ENCODE measurements at places on chromosomes 1 and 21. TPM values are rescaled to one million over a fixed set of nuclear protein-coding genes. Genes with fewer than 3 reads are reported as not detected.

DNA sequence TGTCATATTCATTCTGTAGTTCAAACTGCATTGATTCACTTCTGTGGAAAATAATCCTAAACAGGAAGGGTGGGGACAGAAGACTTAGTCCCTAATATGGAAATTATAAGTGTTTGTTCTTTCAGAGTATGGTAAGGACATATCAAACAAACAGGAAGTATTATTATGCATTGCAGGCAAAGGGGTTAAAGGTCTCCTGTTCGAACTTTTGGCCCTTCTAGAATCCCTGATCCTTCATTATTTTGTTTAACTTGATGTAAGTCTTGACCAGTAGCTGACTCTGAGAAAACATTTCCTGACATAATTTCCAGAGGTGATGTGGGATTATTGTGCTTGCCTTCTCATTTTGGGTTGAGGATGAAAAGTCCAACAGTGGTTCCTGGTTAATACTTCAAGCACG, 215.4 kb upstream of the ADGRL2 start:
- no peak for DNase-seq
- no peak overlapping the region for H3K27ac ChIP-seq
- no peaks in the 10 kb centered on the region for H3K4me1 ChIP-seq
- no peaks in the 10 kb centered on the region for H3K27me3 ChIP-seq
- H3K4me3 ChIP-seq: no peak overlapping the region

- no peak overlapping the region for H3K27ac ChIP-seq
- no peaks in the 10 kb centered on the region for H3K36me3 ChIP-seq
- no peak for DNase-seq
- no peak overlapping the region for H3K4me3 ChIP-seq
Measured at GRCh38 chr1:212500983-212501382, 68.3 kb downstream of the NENF start.

DNA sequence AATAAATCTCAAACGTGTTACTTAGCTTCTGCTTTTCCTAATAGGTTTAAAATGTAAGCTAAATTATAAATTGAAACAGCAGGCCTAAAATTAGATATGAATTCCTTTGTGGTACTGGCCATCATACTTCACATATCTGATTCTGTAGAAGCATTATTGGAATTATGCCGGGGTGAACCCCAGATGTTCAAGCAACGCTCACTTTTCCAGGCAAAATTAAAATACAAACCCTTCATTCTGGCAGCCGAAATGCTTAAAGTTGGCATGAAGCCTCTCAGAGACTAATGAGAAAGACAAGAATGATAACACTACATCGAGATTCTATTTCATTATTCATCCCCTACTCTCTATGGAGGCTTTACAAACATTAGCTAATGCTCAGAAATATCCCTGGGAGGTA, 1352.7 kb upstream of the ADGRL2 start:
- DNase-seq: no peak
- H3K36me3 ChIP-seq: no peaks in the 10 kb centered on the region
- no peaks in the 10 kb centered on the region for H3K4me1 ChIP-seq

GRCh38 chr1:32199043-32199716, 1.2 kb upstream of the CCDC28B start:
- peaks cover 22% of the 10 kb centered on the region for H3K4me1 ChIP-seq
- peaks cover 21% of the 10 kb centered on the region for H3K36me3 ChIP-seq
- H3K27me3 ChIP-seq: no peaks in the 10 kb centered on the region
- DNase-seq: no peak
- peak overlapping the region; percentile 77 for H3K27ac ChIP-seq

- H3K27ac ChIP-seq: no peak overlapping the region
- H3K4me1 ChIP-seq: peaks cover 4% of the 10 kb centered on the region
- H3K36me3 ChIP-seq: no peaks in the 10 kb centered on the region
- DNase-seq: no peak
Measured at GRCh38 chr1:182217071-182217470, 155.6 kb upstream of the ZNF648 start.

DNA sequence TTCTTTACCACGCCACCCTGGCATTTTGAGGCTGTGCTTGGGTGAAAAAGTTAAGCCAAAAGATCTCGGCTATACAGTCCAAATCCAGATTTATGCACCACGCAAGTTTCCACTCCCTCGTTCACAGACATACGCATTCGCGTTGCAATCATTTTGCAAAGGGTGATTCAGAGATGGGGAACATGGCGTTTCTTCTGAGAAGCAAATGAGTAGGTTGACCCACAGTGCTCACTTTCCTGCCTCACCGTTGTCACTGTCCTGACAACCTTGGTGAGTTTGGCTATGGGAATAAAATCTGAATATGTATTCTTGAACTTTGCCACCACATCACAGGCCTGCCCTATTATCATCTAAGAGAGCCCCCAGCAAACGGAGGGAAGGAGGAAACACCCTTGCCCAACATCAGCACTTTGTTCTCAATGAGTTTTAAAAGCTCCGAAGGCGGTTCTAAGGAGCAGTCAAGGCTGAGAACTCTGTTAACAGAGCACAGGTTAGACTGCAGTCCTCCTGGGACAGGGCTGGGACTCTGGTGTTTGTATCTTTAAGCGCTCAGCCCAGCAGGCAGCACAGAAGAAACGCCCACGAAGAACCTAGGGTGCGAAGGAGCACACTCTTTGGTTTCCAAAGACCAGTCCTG, 86.4 kb downstream of the RUNX1 start:
- no peak for DNase-seq
- no peak overlapping the region for H3K4me3 ChIP-seq
- H3K4me1 ChIP-seq: 0 out of 2 replicates have a peak, but pooled peaks cover 5% of the 10 kb centered on the region
- no peak overlapping the region for H3K27ac ChIP-seq

DNA sequence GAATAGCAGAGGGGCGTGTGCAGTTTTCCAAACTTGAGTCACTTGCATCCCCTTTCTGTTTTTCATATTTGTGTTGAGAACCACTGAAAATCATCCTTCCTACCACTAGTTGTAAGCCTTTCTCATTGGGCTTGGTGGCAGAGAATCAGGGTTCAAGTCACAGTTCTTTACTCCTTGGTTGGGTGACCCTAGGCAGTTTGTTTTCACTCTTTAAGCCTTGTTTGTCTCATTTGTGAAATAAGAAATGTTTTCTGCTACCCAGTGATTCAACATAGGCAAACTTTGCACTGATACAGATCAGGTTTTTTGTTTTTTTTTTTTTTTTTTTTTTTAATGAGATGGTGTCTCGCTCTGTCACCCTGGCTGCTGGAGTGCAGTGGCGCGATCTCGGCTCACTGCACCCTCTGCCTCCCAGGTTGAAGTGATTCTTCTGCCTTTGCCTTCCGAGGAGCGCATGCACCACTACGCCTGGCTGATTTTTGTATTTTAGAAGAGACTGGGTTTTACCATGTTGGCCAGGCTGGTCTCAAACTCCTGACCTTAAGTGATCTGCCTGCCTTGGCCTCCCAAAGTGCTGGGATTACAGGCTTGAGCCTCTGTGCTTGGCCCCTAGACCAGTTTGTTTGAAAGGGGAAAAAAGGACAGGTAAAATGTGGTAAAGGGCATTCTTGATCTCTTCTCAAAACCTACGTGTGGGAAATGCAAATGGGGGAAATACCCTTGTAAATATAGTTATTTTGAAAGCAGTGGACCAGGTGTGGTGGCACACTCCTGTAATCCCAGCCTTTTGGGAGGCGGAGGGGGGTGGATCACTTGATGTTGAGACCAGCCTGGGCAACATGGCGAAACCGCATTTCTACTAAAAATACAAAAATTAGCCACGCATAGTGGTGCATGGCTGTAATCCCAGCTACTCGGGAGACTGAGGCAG, 3.2 kb downstream of the CLIC4 start:
- H3K4me3 ChIP-seq: no peak overlapping the region
- peak overlapping the region; percentile 85 for H3K27ac ChIP-seq
- DNase-seq: no peak
- H3K4me1 ChIP-seq: peaks cover 35% of the 10 kb centered on the region
- H3K36me3 ChIP-seq: peaks cover 6% of the 10 kb centered on the region
- H3K27me3 ChIP-seq: no peaks in the 10 kb centered on the region

DNA sequence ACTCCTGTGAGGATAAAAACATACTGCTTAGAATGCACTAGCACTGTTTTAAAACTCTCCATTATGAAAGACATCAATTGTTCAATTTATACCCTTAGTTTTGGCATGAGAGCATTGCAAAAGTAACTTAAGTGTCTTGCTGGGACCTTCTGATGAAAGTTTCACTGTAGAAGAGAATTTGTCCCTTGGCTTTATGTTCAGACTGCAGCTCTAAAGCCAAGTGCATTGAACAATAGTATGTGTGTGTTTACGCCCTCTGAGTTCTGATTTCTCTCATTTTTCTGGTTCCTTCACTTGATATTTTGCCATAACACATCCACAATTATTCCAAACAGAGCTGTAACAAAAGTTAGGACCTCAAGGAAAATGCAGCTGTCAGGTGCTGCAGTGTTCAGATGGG, 474.6 kb downstream of the DISC1 start:
- no peaks in the 10 kb centered on the region for H3K36me3 ChIP-seq
- H3K4me3 ChIP-seq: no peak overlapping the region
- DNase-seq: no peak

DNA sequence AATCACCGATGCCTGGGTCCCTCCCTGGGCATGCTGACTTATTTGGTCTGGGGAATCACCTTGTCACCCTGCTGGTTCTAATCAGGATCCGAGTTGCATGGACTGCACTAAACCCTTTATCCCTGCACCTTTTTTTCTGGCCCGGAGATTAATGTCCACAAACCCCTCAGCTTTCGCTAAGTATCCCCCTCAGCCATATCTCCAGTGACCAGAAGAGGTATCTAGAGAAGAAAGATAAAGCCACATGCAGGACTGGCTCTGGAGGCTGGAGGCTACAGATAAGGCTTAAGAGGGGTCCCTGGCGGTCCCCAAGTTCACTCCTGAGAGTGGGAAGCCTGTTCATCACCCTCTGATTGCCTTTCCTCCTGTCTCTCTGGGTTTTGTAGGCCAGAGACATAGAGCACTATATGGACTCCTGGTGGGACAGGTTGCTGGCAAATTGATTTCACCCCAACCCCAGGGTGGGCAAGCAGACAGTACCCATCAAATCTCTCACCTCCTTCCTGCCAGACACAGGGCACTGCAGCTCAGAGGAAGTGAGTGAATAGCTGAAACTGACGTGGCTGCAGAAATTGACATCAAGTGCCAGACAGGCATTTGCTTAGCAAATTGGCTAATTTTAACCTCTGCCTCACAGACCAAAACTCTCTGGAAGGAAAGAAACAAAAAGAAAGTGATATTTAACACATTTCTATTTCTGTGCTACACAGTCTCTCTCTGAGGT, 38.8 kb downstream of the HMGB4 start:
- H3K27ac ChIP-seq: no peak overlapping the region
- no peak overlapping the region for H3K4me3 ChIP-seq
- no peaks in the 10 kb centered on the region for H3K4me1 ChIP-seq
- peak; percentile 26 for DNase-seq

DNA sequence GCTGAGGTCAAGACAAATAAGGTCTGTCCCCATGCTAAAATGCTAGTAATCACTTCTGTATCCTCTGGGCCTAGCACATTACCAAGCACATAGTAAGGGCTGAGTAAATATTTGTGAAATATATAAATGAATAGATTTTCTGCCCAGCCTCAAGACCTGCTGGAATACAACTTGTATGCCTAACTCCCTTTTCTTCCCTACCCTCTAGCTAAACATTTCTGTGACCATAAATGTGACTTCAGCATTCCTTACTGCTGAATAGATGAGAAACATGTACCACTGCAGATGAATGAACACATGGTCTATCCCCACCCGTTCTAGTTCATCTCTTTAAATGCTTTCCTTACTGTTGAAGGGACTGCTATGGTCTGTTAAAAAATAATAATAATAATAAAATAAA, 209.0 kb upstream of the HOOK1 start:
- H3K27ac ChIP-seq: no peak overlapping the region
- H3K4me3 ChIP-seq: no peak overlapping the region
- no peak for DNase-seq
- no peaks in the 10 kb centered on the region for H3K4me1 ChIP-seq
- no peaks in the 10 kb centered on the region for H3K36me3 ChIP-seq
- H3K27me3 ChIP-seq: no peaks in the 10 kb centered on the region

DNA sequence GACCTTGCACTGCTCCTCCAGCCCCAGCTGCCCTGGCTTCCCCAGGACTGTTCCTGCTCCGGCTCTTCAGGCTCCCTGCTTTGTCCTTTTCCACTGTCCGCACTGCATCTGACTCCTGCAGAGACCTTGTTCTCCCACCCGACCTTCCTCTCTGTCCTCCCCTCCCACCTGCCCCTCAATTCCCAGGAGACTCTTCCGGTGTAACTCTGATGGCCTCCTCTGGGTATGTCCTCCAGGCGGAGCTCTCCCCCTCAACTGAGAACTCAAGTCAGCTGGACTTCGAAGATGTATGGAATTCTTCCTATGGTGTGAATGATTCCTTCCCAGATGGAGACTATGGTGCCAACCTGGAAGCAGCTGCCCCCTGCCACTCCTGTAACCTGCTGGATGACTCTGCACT, 550 bp downstream of the ACKR1 start:
- H3K4me1 ChIP-seq: no peaks in the 10 kb centered on the region
- no peak overlapping the region for H3K27ac ChIP-seq
- H3K4me3 ChIP-seq: no peak overlapping the region
- H3K27me3 ChIP-seq: peaks cover 31% of the 10 kb centered on the region
- DNase-seq: no peak
- no peaks in the 10 kb centered on the region for H3K36me3 ChIP-seq

GRCh38 chr1:228036701-228037231, 30.0 kb downstream of the WNT3A start:
- no peaks in the 10 kb centered on the region for H3K27me3 ChIP-seq
- no peak for DNase-seq
- H3K27ac ChIP-seq: no peak overlapping the region
- no peaks in the 10 kb centered on the region for H3K4me1 ChIP-seq
- no peak overlapping the region for H3K4me3 ChIP-seq
- no peaks in the 10 kb centered on the region for H3K36me3 ChIP-seq

GRCh38 chr1:10973956-10974881, 38.2 kb upstream of the TARDBP start:
- H3K27me3 ChIP-seq: peaks cover 10% of the 10 kb centered on the region
- no peak for DNase-seq
- H3K4me1 ChIP-seq: peaks cover 10% of the 10 kb centered on the region
- no peak overlapping the region for H3K27ac ChIP-seq

- H3K27ac ChIP-seq: no peak overlapping the region
- H3K4me1 ChIP-seq: peaks cover 14% of the 10 kb centered on the region
- no peaks in the 10 kb centered on the region for H3K36me3 ChIP-seq
- no peaks in the 10 kb centered on the region for H3K27me3 ChIP-seq
- DNase-seq: no peak
Measured at GRCh38 chr1:89755591-89755990, 65.2 kb upstream of the LRRC8D start.

The BROX gene
- polyA plus RNA-seq: 3.8 TPM

The NBPF6 gene
- polyA plus RNA-seq: not detected

The NCF2 gene
- polyA plus RNA-seq: 6.0 TPM

The C1orf122 gene
- polyA plus RNA-seq: 63.2 TPM

The MTARC2 gene
- polyA plus RNA-seq: 6.1 TPM

The KDF1 gene
- not detected for polyA plus RNA-seq

The OR2T35 gene
- not detected for polyA plus RNA-seq

The CD1B gene
- polyA plus RNA-seq: not detected

The GPR89B gene
- polyA plus RNA-seq: 6.4 TPM

The KCNE1 gene
- polyA plus RNA-seq: 0.16 TPM
